Activated CD4-positive, alpha-beta T cell treated with anti-CD3 and anti-CD28 coated beads, Interleukin-2, amount 50 U/mL, for 16 hours (primary cell): ENCODE measurements at places on chromosomes 6 and 20.
A peak's percentile ranks its signal among the peaks of the same experiment; 100 is the strongest.

- DNase-seq = no peak
Observed at GRCh38 chr6:47759364-47759763, 22.5 kb upstream of the OPN5 start.

DNA sequence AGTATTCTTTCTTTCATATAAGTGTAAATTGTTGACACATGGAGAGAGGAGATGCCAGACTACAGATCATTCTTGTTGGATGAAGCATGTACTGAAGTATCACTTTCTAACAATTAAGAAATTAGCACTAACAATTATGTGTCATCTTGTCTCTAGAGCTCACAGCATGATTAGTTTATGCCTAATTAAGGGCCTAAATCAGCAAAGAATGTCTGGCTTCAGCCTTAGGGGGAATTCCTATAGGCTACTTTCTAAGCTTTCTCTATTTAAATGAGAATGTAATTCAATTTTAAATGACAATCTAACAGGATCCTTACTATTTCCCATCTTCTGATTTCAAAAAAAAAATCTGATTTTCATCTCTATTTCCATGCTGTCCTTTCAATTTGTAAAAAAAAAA, 371.0 kb downstream of the EPHA7 start:
- no peak for DNase-seq

DNA sequence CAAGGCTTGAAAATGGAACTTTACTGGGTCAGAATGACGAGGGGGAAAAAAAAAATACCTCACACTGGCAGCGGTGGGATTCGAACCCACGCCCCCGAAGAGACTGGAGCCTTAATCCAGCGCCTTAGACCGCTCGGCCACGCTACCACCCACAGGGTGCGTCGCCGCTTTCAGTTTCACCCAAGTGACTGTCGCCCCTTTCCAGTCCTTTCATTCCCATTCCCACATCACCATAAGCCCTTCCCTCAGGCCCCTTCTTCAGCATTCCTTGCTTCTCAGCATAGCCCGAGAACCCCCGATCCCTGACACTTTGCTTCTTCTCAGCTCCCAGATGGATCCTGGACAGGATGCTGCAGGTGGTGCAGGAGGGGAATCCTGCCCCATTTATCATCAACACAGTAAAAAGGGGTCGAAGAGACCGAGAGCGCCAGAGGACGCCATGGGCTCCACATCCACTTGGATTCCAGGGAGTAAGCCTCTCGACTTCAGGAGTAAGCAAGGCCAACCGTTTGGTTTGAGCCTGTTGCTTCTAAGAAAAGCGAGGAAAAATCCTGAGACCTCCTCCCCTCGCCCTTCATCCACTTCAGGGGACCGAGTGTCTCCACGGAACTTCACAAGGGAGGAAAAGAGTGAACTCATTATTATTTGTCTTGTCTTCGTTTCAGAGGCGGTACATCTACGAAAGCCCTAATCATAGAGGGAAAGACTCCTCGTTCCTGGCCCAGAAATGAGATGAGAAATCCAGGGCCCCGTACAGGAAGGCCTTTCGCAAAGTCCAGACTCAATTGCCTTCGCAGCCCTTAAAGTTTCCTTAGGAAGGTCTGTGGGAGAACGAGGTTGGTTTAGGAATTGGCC, 20.0 kb upstream of the TRIM27 start:
- DNase-seq = peak; percentile 84

DNA sequence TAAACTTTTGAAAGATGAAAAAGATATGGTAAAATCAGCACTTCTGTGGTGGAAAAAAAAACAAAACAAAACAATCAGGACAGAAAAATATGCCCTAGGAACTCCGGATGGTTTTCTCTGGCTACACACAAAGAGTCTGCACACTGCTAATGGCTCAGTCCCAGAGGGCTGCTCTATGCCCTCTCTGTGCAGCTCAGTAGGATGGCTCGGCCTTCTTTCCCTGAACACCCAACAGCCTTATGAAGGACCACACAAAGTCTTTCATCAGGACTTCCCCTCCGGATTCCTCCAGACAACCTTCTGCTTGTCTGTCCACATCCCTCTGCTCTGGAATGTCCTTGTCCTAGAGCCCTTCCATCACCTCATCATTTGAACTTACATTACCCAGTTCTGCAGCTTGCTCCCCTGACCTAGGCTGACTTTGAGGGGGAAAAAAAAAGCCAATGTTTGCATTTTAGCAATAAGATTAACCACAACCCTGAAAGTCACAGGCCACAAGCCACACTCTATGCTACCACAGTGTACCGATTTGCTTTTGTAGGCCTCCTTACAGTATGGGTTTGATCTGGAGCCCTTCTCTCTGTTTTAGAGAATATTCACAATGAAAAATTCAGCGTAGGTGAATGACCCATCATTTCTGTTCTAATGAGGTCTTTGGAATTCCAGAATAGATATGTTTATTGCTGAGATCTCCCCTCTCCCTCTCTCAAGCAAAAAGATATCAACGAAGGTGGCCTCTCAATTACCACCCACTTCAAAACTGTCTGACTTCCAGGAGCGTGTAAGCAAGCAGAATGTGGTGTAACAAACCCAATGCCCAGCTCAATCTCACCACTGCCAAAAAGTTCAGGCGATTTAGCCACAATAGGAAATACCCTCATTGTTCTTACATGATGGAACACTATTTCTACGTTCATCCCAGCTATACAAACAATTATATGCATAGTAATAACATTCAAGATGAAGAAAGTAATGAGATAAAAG, 164.0 kb downstream of the GMDS start:
- DNase-seq = peak; percentile 52

- DNase-seq = peak; percentile 14
Observed at GRCh38 chr6:142551274-142551811, 249.5 kb downstream of the ADGRG6 start.

DNA sequence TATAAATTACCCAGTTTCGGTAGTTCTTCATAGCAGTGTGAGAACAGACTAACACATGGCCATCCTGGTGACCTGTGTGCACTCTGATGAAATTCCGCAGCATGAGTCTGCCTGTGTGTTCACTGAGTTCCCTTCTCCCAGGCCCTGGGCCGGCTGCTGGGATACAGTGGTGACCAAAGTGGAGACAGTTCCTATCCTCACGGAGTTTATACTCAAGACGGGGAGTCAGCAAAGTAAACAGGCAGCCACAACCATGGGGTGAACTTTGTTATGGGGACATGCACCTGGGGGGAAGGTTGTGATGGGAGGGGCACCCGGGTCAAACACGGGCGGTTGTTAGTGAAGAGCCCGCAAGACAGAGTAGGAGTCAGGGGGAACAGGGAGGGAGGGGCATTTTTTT, 202.0 kb downstream of the CDH4 start:
- DNase-seq = no peak

DNA sequence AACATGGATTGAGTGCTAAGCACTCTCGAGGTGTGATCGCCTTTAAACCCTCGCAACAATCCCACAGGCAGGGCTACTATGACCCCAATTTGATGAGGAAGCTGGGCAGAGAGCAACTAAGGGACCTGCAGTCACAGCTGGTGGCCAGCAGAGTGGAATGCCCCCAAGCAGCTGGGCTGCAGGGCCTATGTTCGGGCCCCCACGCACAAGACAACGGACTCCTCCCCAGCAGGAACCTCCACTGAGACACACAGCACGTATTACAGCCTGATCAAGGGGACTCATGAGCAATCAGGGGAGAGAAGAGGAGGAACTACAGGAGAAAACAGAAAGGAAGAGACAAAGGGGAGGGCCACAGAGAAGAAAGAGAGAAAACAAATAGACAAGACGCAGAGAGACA, 21.7 kb downstream of the CST7 start:
- no peak for DNase-seq

DNA sequence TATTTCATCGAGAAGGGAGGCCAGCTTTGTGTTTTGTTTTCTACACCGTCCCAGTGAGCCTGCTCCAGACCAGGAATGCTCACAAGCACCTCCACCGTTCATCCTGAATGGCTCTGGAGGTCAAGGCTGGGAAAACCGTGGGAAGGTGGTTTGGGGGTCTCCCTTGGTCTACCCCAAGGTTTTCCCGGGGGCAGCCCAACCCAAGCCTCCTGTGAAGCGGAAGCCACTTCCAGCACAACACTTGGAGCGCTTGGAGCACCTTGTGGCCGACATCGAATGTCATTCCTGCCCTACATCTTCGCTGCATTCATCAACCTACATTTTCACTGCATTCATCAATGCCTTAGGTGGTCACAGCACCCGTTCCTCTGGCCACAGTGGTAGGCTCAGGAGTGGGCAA, 255.6 kb upstream of the PMEPA1 start:
- no peak for DNase-seq

DNA sequence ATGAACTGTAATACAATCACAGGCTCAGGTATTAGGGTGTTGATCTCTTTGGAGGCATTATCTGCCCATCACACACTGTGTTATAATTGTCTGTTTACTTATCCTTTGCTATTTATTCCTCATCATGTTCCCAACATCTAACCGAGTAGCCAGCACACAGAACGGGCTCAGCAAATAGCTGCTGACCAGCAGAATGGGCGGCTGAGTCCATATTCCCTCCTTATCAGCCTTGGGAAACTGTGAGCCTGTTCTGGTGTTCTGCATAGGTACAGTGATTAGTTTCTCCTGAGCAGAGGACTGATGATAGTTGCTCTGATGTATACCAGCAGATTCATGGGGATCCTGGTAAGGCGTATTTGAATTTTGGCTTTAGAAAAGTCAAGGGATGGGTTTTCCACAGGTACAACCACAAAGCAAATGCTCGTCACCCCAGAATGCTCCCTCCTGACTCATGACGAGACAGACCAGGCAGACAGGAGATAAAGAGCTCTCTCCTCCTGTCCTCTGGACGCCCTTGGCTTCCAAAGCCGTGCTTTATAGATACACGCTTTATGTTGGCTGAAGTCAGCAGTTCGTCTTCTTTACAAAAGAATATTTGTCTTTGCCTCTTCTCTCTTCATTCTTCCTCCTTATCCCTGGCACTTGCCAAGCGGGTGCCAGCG, 166.7 kb downstream of the TTLL2 start:
- no peak for DNase-seq

- DNase-seq = no peak
Observed at GRCh38 chr6:44270526-44271405, 516 bp downstream of the TMEM151B start.

DNA sequence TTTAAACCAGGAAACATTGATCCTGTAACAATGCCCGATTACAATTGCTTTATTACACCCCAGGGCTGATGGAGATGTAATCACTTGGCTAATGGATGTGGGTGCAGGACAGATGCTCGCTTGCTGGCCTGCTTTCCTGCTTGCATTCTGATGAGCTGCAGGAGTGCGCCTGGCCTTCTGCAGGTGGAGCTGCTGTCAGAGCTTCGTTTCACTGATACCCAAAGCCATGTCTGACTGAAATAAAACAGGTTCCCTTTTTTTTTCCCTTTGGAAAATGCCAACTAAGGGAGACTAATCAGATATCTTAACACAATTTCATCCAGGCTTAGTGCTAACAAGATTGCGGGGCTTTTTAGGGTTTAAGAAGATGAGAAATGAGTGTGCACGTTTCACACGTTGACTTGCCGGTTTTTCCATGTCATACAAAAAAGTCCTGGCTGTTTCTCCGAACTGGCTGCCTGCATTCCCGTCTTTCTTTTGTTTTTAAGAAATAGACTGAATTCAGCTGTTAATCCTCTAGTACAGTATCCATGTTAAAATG, 60.7 kb downstream of the VAPB start:
- DNase-seq = no peak

GRCh38 chr6:103081876-103082630, 1688.5 kb downstream of the GRIK2 start:
- no peak for DNase-seq

- DNase-seq = no peak
Observed at GRCh38 chr6:81075974-81076373, 676.5 kb downstream of the TENT5A start.

DNA sequence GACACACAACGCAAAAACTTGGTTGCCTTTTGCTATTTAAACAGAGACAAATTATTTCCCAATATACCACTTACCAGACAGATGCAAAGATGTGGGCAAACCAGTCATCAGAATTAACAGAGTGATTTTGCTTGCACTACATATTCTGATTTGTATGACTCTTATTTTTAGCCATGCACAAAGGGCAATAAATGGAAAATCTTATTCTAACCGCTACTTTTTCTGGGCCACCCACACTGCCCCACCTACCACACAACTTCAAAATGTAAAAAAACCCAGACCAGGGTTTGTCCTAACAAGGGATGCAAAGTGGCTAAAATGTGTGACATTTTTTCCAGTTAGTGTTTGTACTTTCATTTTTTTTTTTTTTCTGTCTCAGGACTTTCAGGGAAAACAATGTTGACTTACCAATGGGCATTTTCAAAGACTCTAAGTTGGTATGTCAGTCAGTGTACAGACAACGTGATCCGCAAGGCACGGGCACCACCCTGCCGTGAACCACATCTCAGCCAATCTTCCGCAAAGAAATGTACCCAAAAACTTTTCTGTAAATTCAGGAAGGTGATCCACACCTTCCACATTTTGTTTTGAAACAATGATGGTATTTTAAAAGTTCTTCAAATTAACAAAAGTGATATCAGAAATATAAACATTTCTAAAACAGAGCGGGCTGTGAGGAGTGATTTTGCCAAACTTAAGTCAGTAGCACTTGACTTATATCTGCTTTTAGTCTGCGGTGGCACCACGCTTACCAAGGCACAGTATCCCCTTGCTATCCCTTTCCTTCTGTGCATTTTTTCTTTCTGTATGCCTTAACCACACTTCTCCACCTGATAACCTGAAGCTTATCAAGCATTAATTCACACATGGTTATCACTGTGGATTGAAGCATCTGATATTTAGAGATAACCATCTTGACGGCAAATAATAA, 185.6 kb downstream of the GJA10 start:
- peak; percentile 55 for DNase-seq

- peak; percentile 16 for DNase-seq
Observed at GRCh38 chr6:39102071-39102820, 12.7 kb downstream of the SAYSD1 start.

DNA sequence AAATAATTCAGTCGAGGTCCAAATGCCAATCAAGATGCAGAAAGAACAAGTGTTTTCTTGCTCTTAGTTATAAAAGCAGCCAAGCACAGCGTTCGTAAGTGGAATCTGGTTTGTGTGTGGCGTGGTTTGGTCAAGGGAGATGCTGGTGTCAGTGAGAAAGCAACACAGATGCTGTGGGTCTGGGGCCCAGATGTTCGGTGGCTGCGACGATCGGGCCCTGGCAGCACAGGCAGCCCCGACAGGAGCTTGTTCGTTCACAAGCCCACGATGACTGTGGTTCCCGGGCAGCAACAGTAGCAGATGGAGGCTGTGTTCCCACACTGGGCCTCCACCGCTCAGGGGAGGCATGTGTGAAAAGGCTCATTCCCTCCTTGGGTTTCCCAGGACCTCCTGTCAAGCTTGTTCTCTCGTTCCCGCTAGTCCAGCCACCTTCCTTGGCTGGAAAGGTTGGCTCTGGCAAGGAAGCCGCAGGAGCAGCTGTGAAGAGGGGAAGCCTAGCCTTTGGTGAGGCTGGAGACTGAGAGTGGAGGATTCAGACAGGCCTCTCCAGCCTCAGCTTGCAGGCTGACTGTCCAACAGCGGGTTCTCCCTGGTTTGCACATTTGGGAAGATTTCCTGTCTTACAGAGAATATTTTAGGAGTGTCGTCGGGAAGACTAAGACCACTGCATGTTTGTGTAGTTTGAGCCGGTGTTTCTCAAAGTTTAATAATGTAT, 304.7 kb downstream of the QKI start:
- DNase-seq = no peak

- no peak for DNase-seq
Observed at GRCh38 chr6:49526598-49526997, 23.9 kb upstream of the C6orf141 start.

- no peak for DNase-seq
Observed at GRCh38 chr20:54475334-54476168, at the start of gene DOK5. DOK5 (plus strand) TSS chr20:54475593; CDS start chr20:54475947, 354 bp downstream.

GRCh38 chr6:71238351-71238750, 50.3 kb upstream of the OGFRL1 start:
- DNase-seq = no peak

GRCh38 chr6:30325873-30326525, 728 bp upstream of the TRIM39 start:
- DNase-seq = peak; percentile 92
